Subcutaneous preadipocyte (primary cell): ENCODE measurements at places on chromosomes 6 and 20. TPM values are rescaled to one million over a fixed set of nuclear protein-coding genes. Genes with fewer than 3 reads are reported as not detected.

Gene EDN3
- not detected in 2 replicates for total RNA-seq

Gene PLA2G7
- total RNA-seq = not detected in 2 replicates

Gene AIF1
- total RNA-seq = not detected in 2 replicates

Gene CRISP3
- not detected in 2 replicates for total RNA-seq

Gene ALDH8A1
- 0.98 and 1.5 TPM in 2 replicates for total RNA-seq

Gene FILIP1
- total RNA-seq = under 0.01 and 0.37 TPM in 2 replicates

Gene ENPP1
- 3.7 and 8.0 TPM in 2 replicates for total RNA-seq

Gene PLCB1
- total RNA-seq = 11.4 and 20.9 TPM in 2 replicates

Gene PAK5
- not detected in 2 replicates for total RNA-seq

Gene ECT2L
- total RNA-seq = not detected in 2 replicates

Gene SLC35D3
- total RNA-seq = not detected in 2 replicates

Gene PAX1
- total RNA-seq = not detected in 2 replicates

Gene XKR7
- not detected in 2 replicates for total RNA-seq

Gene SLC22A2
- not detected in 2 replicates for total RNA-seq
